NCI-H1092 (cell line): ENCODE measurements at places on chromosomes 7 and 10.

DNA sequence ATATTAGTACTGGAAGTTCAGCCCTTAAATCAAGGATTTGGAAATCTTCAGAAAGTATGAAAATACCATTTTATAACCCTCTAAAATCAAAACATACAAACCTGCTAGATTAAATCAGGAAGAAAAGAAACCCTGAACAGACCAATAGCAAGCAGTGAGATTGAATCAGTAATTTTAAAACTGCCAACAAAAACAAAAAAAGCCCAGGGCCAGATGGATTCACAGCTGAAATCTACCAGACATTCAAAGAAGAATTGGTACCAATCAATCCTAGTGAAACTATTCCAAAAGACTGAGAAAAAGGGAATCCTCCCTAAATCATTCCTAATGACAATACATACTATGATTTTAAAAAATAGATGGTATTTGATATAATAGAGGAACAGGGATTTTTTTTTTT, 70.1 kb downstream of the MCU start:
- DNase-seq: no peak

DNA sequence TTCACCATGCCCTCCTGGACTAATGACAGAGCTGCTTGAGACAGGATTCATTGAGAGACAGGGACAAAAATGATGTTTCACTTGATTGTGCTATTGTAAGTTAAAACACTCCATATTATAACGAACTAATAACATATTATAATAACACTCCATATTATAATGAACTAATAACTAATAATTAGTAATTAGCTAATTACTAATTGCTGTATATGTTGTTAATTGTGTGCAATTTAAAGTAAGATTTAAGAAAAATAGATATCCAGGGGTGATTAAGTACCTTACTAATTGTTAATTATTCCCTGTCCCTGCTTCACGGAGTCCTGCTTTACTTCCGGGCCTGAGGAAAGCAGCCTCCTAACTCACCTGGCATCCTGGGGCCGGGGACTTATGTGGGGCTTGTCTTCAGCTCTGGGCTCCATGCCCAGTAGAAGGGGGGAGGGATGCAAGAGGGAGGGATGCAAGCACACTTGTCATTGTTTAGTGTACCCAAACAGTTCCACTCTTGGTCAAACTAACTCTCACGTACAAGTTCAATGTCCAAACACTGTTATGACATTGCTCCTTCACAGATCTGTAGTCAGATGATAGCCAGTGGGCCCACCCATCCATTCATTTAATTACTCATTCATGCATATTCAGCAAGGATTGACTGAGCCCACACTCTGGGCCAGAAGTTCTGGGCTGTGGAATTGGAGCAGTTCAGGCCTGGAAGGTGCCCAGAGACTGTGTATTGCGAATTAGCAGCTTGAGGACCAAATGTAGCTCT, 53.8 kb downstream of the COL13A1 start:
- DNase-seq: no peak

DNA sequence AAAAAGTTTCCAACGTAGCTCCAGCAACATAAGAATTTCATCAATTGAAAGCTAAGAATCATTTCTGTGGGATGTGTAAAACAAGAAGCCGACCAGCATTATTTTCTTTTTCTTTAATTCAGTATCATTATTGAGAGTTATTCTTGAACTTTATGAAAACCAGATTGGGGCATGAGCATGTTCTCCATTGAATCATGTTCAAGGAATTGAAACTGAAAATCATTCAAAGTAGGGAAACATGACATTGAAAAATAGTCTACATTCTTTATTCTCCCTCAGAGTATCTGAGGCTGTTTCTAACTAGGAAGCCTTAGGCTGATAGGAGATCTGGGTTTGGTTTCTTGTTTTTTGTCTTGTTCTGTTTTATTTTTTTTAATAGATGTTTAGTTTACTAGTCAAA, 253.7 kb downstream of the DYNC1I1 start:
- no peak for DNase-seq

DNA sequence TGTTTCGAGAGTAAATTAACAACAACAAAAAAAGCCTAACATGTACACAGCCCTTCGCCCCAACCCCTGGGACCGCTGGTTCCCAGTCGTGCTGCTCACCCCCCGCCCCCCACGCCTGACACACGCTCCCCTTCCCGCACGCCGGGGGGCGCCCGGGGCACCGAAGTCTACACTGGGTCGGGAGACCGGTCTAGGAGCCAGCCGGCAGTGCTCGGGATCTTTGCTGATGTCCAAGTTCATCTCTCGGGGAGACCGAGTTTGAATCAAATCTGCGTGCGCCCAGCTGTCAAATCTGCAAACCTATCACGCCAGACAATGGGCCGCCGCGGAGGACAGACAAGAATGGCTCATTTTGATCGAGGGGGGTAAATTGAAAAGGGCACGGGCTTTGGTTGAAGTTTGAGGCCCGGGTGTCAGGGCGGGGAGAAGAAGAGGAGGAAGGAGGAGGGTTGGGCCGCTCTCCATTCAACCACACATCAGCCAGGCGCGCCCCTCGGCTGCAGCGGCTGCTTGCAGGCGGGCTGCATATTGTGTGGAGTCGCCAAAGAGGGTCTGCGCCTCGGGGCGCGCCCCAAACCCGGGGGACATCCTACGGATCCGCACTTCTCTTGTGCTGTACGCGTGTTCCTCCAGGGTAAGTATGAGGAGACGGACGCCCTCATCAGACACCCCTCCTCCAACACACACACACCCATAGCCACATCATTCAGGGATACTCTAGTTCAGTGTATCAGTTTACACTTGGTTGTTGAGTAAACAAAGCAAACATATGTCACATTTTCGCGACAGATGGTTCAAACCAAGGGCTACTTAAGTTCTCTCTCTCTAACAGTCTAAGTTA, 1.3 kb upstream of the GFRA1 start:
- DNase-seq: peak; percentile 4

DNA sequence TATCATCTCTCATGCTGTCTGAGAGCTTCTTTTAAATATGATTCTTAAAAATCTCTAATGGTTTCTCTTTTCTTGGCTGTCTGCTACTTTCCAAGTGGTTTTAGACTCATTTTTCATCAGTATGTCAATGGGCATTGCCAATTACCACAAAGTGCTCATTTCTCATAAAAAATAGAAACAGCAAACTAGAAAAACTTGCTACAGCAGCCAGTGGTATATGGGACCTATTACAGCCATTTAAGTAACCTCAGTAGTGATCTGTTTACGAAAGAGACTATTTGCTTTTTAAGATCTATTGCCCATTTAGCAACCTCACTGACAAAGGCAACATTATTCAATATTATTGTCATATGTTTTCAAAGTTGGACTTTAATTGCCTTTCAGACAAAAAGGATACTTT, 207.1 kb upstream of the RHOBTB1 start:
- no peak for DNase-seq

- DNase-seq: no peak
Observed at GRCh38 chr7:139758388-139758787, 19.4 kb downstream of the HIPK2 start.

DNA sequence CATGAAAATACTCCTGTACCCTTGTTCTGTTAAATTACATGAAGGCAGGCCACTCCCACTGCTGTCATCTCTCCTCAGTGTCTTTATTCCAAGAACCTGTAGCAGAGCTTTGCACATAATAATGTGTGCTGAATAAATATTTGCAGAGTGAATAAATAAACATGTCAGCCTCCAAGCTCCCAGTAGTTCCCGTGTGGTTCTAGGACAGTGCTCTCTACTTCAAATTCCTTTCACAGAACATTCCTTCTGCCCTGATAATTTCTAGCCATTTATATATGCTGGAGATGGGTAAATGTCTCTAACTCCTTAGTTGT, 20.3 kb upstream of the HYAL4 start:
- peak; percentile 2 for DNase-seq

DNA sequence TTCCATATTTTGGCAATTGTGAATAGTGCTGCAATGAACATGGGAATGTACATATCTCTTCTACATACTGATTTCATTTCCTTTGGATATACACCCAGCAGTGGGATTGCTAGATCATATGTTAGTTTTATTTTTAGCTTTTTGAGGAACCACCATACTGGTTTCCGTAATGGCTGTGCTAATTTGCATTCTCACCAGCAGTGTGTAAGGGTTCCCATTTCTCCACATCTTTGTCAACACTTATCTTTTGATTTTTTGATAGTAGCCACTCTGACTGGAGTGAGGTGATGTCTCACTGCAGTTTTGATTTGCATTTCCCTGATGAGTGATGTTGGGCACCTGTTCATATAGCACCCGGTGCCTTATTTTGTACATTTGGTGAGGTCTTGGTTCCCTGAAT, 519.6 kb downstream of the REEP3 start:
- no peak for DNase-seq

DNA sequence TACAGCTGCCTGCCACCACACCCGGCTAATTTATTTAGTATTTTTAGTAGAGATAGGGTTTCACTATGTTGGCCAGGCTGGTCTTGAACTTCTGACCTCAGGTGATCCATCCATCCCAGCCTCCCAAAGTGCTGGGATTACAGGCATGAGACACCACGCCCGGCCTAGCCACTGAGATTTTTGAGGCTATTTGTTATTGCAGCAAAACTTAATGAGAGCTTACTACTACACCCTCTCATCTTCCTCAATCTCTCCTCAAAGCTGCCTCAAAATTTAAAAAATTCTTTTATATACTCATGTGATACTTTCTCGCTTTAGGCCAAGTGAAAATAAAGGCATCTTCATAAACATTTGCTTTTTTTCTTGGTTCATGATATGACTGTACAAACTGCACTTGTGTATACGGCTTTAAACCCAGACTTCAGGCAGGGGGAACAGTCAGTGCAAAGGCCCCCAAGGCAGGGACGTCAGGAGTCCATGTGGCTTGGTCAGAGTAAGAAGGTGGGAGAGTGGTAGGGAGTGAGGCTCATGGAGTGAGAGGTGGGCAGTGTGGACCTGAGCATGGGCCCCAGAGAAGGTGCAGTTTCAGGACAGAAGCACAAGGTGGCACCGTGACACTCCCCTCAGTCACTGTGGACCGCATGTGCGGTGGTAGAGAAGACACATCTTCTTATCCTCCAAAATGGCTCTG, 55.5 kb downstream of the SYPL1 start:
- DNase-seq: peak; percentile 79

- DNase-seq: no peak
Observed at GRCh38 chr10:76918106-76918505, 719.5 kb downstream of the KCNMA1 start.

DNA sequence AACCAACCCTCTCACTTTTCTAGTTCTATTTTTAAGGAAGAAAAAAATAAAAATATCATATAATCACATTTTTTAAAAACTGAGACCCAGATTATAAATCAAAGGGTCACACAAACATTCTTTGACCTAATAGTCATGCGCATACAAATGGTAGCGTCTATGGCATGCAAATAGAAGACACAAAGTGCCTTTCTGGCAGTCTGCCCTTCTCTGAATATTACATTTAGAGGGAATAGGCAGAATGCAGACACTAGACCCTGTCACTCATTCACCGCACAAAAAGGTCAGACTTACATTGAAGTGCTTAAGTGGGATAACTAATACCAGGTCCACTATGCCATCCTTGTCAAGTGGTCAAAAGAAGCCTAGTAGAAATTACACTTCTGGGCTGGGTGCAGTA, 26.5 kb upstream of the FHIP2A start:
- peak; percentile 76 for DNase-seq

DNA sequence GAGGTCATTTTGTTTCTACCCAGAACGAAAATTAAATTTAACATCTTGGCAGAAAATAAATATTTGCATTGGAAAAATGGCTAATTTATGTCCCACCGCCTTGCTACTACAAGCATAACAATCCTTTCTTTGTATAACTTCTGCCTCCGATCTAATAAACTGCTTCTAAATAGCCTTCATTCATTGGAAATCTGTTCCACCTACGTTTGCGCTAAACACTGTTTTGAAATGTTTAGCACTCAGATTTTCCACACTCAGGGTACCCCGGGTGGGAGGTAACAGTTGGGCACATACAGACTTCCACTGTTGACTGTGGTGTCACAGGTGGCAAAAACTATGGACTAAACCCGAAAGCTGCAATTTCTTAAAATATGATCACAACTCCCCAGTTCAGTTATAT, 96.4 kb downstream of the FGFR2 start:
- DNase-seq: no peak

- DNase-seq: no peak
Observed at GRCh38 chr10:56104487-56104886, 256.6 kb downstream of the ZWINT start.

GRCh38 chr10:21724687-21725367, 190.8 kb downstream of the MLLT10 start:
- peak; percentile 96 for DNase-seq

GRCh38 chr10:111486346-111486745, 409.5 kb downstream of the ADRA2A start:
- no peak for DNase-seq
